ENCODE measurements at places on chromosomes 5 and 9. TPM values are rescaled to one million over a fixed set of nuclear protein-coding genes. Genes with fewer than 3 reads are reported as not detected.

The RETREG1 gene
- 90.9 TPM for total RNA-seq

The MARCOL gene
- total RNA-seq: not detected

The FOXD4L6 gene
- total RNA-seq: 1.3 TPM

DNA sequence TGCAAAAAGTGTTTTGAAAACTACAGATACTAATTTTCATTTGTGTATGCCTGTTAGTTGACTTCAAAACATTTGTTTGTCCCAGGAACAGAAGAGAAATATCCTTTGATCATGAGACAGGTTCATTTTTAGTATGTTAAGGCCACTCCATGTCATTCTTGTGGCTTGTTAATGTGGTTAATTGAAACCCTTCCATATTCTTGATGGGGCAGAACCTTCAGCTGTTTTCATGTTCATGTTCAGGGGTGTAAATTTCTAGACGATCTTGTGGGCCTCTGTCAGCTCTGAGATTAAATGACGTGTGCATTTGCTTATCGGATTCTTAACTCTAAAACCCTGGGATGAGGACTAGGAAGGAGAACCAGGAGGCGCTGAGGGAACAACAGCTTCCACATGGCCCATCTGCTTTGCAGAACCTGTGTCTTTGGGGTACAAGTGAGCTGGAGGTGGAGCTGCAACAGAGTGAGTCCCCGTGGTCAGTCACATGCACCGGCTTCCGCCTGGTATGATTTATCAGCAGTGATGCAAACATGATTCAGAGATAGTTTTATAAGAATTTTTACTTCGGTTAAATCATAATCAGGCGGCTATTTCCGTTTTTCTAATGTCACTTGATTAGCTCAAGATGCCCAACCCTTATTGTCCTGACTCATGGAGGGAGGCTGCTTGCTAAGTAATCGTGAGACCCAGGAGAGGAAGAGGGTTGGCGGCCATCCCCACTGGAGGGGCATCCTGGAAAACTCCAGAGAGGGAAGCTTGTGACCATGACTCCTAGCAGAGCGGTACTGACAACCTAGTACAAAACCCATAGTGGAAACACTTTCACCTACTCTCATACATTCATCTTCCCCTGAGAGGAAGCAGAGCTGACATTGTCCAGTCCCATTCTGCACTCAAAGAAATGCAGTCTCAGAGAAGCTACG, 138.4 kb downstream of the C9orf152 start:
- DNase-seq: no peak

- DNase-seq: no peak
These were observed 9.3 kb upstream of the WWC1 start for GRCh38 chr5:168282120-168282519.

DNA sequence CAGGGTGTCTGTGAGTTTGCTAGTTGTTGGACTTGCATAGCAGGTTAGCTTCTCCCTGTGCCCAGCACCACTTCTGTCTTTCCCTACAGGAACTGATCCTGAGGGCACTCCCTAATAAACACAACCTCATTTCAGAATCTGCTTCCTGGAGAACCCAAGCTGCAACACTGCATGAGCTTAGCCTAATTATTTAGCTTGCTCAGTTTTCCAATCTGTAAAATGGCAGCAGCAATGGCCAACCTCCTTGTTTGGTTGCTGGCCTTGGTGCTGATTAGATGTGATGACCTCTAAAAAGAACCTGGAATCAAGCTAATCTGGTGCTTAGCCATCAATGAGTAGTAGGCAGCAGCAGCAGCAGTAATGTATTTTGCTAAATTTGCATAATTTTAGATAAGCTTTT, 133.9 kb downstream of the ADCY2 start:
- DNase-seq: no peak

- no peak for DNase-seq
These were observed 137.0 kb downstream of the MRPS30 start for GRCh38 chr5:44945743-44946142.

- DNase-seq: no peak
These were observed 11.5 kb upstream of the GPX3 start for GRCh38 chr5:151008906-151009305.

The RNF183 gene
- total RNA-seq: 0.20 TPM

DNA sequence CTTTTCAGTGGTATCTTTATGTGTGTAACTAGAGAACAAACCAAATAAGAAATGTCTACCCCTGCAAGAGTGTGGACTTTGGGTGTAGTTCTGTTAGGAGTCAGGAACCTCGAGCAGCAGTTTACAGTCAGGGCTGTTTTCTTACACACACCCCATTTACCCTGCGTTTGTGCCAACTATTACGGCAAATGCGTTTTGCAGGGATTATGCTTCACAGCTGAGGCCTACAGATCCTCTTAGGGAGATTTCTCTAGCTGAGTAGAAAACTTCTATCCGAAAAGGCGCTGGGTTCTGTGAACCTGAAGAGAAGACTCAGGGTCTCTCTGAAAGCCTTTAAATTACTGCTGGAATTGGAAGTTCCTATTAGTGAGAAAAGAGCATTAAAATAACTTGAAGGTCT, 51.4 kb downstream of the ACER2 start:
- no peak for DNase-seq

The PCDHB13 gene
- total RNA-seq: 8.2 TPM

GRCh38 chr5:96075579-96076289, 114.1 kb upstream of the ELL2 start:
- no peak for DNase-seq

Measured in tibial nerve (tissue), 4 donors.